ENCODE measurements at places on chromosomes 4 and X. TPM values are rescaled to one million over a fixed set of nuclear protein-coding genes. Genes with fewer than 3 reads are reported as not detected.

DNA sequence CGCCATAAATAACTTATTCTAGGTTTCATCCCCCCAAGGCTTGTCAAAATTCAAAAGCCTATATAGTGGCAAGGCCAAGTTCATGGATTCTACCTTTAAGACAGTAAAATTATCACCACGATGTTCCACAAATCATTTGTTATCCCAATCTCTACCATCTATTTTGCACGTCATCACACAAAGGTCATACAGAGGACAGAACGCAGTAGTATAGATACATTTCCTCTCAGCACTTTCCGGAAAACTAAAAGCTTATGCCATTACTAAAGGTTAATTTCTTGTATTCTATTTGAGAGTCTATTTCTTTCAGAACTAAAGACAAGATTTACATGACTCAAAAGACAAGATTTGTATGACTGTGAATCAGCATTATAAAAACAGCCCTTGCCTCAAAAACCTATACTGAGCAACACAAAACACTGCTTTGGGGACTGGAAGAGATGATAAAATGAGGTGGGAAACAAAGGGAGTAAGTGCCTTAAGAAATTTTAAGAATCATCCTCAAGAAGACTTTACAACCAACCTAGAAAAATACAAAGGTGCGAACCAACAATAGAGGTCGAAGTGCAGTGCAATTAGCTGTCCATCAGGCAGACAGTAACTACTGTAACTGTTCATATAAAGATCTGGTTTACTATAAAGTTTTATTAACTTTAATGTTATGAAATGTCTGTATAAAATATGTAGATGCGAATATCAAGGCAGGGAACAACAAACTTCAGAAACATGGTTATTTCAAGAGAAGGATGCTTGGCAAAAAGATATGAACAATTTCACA lies 7.6 kb downstream of the UBE2D3 start:
- no peak for DNase-seq

GRCh38 chrX:40866893-40867292 lies 131.6 kb upstream of the MED14 start:
- DNase-seq: no peak

DNA sequence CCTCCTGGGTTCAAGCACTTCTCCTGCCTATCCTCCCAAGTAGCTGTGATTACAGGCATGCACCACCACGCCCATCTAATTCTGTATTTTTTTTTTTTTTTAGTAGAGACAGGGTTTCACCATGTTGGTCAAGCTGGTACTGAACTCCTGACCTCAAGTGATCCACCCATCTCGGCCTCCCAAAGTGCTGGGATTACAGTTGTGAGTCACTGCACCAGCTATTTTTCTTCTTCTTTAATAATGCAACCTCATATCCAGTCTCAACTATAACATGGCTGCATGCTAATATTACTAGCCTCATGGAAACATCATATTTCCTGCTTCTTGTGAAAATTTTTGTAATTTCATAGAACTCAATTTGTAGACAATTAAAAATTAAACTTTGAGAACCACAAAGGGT lies 706.5 kb downstream of the KCTD8 start:
- DNase-seq: no peak

DNA sequence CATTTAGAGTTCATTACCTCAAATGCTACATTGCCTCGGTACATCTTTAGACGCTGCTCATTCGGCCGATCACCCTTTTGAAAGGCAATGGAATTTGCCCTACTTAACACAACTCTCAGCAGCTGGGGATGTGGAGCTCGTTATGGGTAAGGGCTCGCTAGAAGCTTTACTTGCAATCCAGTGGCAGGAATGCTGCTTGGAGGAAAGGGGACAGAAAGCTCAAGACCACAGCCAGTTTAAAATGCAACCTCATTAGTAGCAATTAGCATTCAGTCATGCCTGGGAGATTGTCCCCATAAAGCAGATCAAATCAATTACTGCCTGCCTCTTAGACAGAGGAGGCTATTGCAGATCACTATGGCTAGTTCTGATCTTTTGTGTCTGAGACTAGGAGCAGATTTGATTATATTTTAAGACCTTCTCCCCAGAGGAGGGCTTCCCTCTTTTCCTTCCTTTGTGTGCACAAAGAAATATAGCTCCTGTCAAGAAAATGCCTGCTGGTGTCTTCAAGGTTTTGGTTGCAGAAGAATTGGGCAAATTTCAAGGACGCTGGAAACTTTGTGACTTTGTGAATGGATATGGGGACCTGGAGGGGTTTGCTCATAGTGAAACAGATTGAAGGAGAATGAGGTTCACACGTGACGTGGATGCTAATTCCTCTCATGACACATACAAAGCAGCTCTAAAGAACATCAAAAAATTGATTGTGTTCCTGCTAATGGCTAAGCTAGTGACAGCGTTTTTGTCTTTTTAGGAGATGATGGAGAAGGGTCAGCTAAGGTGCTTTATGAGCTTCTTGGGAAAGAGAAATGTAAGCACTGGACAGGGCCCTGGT lies 237.5 kb upstream of the GLRA2 start:
- no peak for DNase-seq

DNA sequence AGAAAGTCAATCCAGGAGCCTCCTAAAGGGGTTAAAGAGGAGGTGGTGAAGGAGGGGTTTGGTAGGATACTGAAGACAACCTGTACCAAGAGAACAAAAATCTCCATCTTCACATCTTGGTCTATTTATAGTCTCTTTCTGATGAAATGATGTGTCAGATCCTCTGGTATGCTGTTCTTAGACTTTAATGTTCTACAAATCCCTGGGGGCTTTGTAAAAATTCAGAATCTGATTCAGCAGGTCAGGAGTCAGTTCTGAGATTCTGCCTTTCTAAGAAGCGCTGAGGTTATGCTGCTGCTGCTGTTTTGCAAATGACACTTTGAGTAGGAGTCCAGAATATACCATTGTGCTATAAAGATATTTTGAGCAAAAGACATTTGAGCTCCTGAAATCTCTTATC lies 172.9 kb upstream of the GLRA2 start:
- DNase-seq: no peak

DNA sequence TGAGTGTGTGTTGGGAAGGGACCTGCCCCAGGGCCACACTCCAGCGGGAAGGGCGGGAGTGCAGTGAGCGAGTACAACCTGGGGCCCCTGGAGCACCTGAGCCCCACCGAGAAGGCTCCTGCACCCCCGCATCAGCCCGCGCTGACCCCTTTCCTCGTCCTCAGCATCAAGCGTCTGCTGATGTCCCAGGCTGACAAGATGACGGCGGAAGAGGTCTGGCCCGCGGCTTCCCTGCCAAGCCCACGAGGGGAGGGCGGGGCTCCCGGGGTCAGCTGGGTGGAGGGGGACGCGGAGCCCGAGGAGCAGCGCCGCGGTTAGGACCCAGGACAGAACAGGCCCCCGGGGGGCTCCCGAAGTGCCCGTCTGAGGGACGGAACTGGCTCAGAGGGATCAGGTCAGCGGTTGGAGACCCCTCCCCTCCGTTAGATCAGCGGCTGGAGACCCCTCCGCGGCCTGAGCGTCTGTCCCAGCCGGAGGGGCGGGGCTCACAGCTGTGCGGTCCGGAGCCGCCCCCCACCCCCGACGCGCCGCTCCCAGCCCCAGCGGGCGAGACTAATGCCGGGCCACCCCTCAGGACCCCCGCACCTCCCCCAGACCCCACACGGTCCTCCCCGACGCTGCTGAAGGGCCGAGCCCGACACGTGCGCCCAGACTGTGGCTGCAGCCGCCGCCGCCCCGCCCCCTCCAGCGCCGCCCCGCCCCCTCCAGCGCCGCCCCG lies 6.7 kb downstream of the MYL5 start:
- DNase-seq: no peak

DNA sequence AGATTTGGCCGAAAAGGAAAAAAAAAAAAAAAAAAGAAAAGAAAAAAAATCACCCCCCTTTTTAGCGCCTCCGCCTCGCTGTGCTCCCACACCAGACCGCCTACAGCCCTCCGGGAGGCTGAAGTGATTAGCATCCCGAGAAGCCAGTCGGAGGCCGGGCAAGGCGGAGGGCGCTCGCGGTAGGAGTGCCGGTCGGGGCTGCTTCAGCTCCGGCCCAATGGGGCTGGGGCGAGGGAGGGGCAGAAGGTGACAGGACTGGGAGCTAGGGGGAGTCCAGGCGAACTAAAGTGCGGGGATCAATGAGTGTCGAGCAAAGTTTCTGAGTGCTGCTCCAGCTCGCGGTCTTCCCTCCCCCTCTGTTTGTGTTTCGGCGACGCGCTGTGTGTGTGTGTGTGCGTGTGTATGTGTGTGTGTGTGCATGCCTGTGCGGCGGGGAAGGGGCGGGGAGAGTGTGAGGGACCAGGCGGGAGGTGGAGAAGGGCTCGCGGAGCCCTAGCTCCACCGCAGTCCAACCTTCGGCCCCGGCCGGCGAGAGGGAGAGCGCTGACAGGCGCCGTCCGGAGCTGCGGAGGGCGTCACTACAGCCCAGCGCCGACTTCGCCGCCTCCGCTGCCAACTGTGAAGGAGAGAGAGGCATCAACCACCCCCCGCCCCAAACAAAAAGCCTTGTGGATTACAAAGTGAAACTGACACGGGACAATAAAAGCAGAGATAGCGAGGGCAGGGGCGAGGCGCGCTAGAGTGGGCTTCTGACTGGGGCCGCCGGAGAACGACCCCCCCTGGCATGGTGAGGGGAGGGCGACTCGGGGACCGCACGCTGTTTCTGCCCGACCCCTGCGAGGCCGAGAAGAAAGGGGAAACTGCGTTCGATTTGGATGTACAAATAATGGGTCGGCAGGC lies at the start of gene FAT4:
Gene FAT4, plus strand, starts transcription at position 280 of the 900 bp plus-strand sequence. CDS start 1,457 bp downstream, outside the sequence.
- DNase-seq: peak; percentile 92

GRCh38 chr4:141543706-141544105 lies 92.7 kb upstream of the IL15 start:
- DNase-seq: no peak

- DNase-seq: no peak
These were observed 14.5 kb downstream of the EVC2 start for GRCh38 chr4:5693871-5694270.

- no peak for DNase-seq
These were observed 160.6 kb upstream of the GATB start for GRCh38 chr4:151921386-151921785.

DNA sequence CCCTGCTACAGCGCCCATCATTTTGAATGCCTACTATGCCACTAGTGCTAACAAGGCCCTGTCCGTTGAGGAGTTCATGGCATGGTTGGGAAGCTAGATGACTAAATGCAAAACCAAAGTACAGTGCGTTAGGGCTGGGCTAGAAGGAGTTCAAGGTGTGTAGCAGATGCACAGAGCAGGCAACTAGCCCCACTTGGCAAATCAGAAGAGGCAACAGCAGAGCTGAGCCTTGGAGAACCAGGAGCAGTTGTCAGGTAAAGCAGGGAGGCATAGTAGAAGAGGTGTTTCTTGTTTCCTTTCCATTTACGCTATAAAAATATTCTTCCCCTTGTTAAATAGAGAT lies 146.6 kb upstream of the CPEB2 start:
- DNase-seq: no peak

DNA sequence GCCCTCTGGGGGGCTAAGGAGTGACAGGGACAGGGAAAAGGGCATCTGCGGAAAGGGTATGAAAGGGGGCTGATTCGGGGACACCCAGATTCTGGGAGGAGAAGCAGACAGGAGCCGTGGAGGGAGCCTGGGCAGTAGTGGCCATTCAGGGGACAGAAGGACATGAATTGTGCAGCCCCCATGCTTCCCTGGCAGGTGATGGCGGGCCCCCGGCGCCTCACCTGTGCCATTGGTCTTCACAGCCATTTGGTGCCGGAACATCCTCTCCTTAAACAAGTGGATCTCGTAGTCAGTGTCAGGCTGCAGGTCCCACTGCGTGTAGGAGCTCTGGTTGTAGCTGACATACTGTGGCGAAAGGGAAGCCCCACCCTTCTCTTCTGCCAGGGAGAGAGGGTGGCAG lies 21.9 kb downstream of the L1CAM start:
- DNase-seq: no peak

DNA sequence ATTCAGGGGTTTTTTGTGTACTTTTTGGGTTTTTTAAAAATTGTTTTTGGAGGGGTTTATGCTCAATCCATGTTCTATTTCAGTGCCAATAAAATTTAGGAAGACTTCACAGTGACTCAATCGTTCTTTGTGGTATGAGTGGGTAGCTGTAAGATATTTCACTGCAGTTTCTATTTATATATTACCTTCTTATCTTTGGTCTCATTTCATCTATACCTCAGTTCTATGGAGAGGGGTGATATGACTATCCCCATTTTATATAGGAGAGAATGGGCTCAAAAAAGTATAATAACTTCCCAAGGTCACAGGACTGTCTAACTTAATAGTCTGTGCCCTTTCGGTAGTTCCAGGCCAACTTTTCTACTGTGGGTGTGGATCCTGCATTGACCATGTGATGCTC lies 74.4 kb downstream of the MSN start:
- DNase-seq: no peak

DNA sequence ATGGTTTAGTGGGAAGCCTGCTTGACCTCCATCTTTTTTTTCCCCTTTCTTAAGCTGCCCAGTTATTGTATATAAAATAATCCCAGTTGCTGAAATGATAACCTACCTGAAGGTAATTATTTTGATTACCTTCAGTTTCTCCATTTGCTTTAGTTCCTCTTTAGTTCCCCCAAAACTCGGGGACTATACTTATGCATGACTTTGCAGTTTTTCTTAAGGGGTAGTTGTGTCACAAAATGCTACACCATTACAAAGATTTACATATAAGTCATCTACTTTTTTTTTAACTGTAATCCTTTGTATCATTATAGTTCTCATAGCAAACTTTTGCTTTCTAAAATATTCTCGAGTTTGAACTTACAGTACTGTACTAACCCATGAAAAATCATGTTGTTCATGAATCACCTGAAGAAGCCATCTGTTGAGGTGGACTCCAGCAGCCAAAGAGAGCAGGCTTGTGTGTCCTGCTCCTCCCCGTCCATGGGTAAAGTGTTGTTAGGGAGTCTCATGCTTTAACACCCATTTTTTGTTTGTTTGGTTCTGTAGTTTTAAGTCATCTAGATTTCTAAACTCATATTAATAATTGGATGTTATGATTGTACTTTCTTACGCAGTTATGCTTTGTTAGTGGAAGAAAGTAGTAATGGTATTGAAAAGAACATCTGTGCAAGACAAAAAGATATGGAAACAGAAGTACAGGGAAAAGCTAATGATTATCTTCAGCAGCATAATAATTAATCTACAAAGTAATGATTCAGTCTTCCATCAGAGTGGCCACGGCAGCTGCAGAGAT lies 34.6 kb downstream of the HADH start:
- no peak for DNase-seq

- DNase-seq: no peak
These were observed 318.3 kb upstream of the MAGEB18 start for GRCh38 chrX:25819879-25820278.

The MSANTD1 gene
- total RNA-seq: 6.4 TPM

The TRO gene
- total RNA-seq: 91.1 TPM

The HERC6 gene
- total RNA-seq: 17.6 TPM

The FBXO8 gene
- total RNA-seq: 26.7 TPM

The UCP1 gene
- not detected for total RNA-seq

The TECRL gene
- not detected for total RNA-seq

The CTAG2 gene
- total RNA-seq: not detected

The TLR2 gene
- 13.0 TPM for total RNA-seq

The ALAS2 gene
- 2.9 TPM for total RNA-seq

The LRIT3 gene
- 0.99 TPM for total RNA-seq

The CPZ gene
- total RNA-seq: 3.0 TPM

The NLGN3 gene
- 57.4 TPM for total RNA-seq
